Activated naive CD8-positive, alpha-beta T cell treated with anti-CD3 and anti-CD28 coated beads, Interleukin-2, amount 10 ng/mL, durations not matched to agents 7 days and 5 days (primary cell): ENCODE measurements at places on chromosomes 4 and X. TPM values are rescaled to one million over a fixed set of nuclear protein-coding genes. Genes with fewer than 3 reads are reported as not detected.

DNA sequence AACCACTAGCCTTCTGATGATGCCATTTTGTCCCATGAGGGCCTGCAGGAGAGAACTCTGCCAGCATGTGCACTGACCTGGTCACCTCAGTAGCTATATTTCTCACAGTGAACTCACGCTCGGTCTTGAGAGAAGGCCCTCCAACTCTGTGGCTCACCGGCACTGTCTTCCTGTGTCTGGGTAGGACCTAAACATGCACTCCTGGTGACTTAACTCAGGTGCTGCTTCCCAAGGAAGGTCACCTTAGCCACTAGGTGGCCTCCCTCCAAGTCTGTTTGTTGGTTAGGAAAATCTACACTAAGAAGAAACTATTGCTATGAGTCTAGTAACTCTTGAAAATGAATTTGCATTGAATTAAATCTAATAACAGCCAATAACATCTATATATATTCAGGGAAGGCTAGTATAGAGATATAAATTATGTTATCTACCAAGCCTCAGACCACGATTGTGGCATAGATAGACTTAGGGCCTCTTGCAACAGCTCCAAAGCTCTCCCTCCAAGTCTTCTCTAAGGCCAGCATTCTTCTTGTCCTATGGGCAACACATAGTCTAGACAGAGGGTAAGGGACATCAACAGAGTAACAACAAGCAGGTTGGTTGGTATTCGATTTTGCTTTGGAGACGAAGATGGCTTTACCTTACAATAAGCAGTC, 24.7 kb downstream of the TLR10 start:
- no peak for DNase-seq

DNA sequence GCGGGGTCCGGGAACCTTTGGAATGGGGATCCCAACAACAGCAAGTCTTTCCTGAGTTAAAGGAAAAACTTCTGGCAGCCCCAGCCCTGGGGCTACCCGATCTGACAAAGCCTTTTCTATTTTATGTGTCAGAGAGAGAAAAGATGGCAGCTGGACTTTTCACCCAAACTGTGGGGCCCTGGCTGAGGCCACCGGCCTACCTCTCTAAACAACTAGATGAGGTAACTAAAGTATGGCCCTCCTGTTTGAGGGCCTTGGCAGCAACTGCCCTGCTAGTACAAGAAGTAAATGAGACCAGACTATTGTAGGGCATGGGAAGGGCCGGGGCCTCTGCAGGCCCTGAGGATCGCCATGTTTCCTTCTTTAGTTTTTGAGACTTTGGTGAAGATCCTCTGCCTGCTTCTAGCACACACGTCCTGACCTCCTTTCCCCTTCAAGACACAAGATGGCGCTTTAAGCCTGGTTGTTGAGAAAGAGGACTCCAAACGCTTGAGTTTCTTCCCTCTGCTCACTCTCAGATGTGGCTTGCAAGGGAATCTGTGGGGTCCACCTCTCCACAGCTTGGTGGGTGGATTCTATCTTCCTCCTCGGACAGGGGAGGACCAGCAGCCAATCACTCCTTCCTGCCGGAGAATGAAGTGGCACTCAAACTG, 18.5 kb upstream of the DRD5 start:
- DNase-seq, result no peak

- no peak for DNase-seq
These were observed 480.1 kb upstream of the GALNT7 start for GRCh38 chr4:172688534-172688933.

GUCY1B1 gene
- not detected for total RNA-seq

- no peak for DNase-seq
These were observed 15.0 kb upstream of the MTNR1A start for GRCh38 chr4:186570193-186570996.
